ENCODE measurements at places on chromosomes 16 and 17.
A peak's percentile ranks its signal among the peaks of the same experiment; 100 is the strongest.

DNA sequence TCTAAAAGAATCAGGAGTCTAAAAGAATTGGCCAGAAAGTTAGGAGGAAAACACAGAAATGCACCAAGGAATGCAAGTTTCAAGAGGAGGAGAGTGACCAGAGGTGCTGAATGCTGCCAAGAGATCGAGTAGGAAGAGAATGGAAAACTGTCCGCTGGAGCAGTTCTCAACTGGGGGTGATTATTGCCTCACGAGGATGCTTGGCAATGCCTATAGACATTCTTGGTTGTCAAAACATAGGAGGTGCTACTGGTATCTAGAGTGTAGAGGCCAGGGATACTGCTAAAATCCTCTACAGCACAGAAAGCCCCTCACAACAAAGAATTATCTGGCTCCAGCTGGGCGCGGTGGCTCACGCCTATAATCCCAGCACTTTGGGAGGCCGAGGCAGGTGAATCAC lies 82.1 kb upstream of the NOL11 start:
- DNase-seq = no peak

DNA sequence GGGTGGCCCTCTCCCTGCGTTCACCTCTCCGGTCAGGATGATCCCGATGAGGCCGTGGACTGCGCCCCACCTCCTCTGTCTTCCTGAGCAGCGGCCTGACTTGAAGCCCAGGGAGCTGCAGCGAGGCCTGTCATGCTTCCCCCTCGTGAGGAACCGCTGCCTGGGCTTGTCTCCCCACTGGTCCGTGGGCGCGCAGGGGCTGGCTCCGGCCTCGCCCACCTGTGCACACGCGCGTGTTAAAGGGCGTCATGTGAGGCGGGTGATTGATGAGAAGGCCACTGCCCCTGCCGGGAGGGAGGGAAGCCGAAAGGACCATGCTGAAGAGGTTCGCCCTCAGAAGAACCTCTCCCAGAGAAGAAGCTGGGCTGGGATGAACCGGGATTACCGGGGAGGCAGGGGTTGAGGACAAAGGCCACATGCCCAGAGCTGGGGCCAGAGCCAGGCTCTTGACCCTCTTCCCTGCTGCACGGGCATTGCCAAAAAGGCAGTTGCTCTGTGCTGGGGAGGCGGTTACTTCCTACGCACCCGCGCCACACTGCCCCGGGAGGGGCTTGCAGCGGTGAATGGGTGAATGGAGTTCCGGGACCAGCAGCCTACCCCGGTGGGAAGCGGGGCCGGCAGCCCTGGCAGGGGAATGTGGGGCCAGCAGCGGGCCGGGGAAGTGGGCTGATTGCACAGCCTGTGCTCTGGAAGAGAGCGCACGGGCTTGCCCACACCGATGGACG lies 85.9 kb upstream of the GSE1 start:
- no peak for DNase-seq

- no peak for DNase-seq
Observed at GRCh38 chr17:36647636-36648035, 46.3 kb downstream of the MRM1 start.

DNA sequence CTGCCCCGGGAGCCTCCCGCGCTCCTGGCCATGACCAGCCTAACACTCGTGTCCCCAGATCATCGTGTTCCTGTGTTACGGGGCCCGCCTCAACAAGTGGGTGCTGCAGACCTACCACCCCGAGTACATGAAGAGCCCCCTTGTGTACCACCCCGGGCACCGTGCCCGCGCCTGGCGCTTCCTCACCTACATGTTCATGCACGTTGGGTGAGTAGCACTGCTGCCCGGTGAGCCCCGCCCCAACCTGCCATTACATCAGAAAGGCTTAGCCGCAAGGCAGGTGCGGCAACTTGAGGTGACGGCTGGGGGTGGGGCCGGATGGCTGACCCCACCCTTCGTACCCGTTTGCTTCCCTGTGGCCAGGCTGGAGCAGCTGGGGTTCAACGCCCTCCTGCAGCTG lies 1.4 kb downstream of the RHBDL1 start:
- no peak for DNase-seq

DNA sequence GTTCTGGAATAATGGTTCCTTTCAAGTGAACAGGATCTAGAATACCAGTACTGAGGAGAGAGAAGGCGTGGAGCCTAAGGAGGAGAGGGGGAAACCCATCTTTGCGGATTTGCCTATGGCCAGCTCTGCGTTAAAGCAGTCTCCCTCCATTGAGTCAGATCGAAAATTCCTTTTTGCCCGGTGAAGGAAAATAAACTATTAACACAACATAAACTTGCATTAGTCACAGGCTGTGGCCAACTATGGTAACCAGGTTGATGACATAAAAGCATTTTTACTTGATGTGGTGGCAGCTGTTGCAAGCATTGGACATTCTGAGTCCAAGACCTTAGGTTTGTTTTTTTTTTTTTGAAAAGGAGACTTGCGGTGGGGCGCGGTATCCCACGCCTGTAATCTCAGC lies 8.9 kb downstream of the LDAF1 start:
- DNase-seq = peak; percentile 58

- no peak for DNase-seq
Observed at GRCh38 chr16:66660422-66661209, 35.9 kb downstream of the CMTM4 start.

GRCh38 chr17:62822080-62822904 lies 14.2 kb upstream of the MARCHF10 start:
- no peak for DNase-seq

- DNase-seq = no peak
Observed at GRCh38 chr17:65902155-65902554, 289.8 kb downstream of the CEP112 start.

DNA sequence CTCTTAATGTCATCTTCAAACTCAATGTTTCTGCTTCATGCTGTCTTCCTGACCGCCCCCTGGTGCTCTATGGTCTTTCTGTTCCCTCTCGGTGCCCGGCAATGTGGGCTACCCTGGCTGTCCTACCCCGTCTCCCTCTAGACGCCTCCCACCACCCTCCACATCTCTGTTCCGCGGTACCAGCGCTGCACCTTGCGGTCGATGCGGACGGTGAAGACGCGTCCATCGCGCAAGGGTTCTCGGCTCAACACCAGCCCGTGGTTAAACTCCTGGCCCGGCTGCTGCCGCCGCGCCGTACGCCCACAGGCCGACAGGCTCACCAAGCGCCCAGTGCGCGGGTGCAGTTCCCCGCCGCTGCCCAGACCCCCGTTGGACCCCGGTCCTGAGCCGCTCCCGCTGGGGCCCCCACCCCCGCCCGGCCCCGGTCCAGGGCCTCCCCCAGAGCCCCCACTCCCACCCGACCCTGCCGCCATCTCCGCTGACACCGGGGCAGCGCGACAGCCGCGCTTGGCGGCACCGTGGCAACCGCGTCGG lies at the start of gene NEURL4:
NEURL4 (minus strand) TSS at position 496 of the 534 bp plus-strand sequence; CDS start at position 473, 23 bp downstream.
- no peak for DNase-seq

DNA sequence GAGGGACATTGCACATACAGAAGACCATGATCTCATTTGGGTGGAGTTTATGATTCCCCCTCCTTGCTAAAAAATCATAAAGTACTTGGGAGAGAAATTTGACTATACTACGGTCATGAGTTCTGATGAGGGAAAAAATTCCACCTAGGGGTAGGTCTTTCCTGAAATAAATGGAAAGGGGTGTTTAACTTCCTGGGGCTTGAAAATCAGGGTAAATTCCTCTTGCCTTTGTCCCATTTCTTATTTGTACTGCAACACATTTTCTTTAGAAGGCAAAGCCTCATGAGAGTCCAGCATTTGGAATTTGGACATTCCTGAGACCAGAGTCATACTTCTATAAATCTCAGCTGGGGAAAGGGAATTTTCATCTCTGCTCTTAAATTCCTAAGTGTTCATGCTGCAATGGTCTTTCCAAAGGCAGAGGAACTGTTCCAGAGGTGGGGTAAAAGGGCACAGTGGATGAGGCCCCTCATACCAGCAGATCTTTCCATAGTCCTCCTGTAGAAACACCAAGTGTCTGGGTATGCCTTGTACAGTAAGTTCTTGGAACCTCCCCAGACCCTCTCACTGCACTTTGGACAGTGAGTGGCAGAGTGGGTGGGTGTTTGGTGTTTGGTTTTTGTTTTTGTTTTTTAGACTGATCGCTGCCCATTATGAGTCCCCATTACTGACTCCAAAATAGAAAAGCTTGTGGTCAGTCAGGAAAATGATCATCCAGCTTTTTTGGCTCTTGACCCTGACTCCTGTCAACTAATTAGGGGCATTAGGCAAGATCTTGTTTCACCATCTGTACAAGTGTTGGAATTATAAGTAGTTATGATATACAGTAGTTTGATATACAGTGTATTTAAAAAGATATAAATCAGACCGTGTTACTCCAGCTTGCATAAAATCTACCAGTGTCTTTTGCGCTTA lies 6.0 kb downstream of the LYRM1 start:
- peak; percentile 79 for DNase-seq

- DNase-seq = no peak
Observed at GRCh38 chr16:13315642-13316427, 414.4 kb downstream of the SHISA9 start.

- no peak for DNase-seq
Observed at GRCh38 chr16:6682142-6682811, 650.4 kb upstream of the RBFOX1 start.

- DNase-seq = no peak
Observed at GRCh38 chr17:77836557-77837041, 121.9 kb upstream of the TNRC6C start.

DNA sequence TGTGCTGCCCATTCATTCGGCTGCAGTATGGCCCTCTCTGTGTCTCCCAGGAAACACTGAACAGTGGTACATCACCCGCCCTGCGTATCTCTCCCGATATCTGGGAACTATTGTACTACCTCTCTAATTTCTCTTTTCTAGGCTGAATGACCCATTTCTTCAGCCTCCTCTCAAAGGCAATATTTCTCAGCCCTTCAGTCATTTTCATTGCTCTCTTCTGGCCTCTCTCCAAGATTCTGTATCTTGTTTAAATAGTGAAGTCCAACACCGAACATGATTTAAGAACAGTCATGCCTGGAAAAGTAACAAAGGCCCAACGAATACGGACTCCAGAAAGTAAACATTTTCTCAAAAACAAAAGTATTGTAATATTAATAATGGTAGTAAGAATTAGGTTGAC lies 220.1 kb downstream of the ZFHX3 start:
- DNase-seq = no peak

GRCh38 chr16:81456523-81457325 lies 12.1 kb downstream of the CMIP start:
- no peak for DNase-seq

DNA sequence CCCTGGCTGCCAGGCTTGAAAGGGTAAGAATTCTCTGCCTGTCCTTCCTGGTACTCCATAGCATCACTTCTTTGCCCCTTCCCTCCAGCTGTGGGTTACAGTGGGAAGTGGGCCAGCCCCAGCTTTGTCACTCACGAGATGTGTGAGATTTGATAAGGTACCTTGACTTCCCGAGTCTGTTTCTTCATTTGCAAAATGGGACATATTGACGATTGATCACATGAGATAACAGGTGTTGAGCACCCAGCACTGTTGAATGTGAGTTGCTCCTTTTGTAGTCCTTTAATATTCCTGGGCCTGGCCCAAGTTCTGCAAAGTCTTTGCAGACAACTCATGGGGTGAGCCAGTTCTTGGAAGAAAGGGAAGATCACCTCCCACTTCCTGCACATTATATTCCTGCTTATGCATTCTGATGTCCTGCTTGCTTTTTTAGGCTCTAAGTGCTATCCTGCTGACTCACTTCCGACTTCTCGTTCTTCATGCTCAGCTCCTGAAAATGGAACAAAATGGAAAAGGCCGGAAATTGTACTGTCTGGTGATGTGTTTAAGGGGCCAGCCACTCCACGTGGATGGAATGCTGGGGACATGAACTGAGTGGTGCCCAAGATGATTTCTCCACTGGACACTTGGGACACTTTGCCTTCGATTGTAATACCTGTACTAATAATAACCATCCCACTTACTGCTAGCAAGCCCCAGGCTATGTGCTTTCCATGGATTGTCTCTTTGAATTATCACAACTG lies 8.3 kb upstream of the NLK start:
- DNase-seq = peak; percentile 47

DNA sequence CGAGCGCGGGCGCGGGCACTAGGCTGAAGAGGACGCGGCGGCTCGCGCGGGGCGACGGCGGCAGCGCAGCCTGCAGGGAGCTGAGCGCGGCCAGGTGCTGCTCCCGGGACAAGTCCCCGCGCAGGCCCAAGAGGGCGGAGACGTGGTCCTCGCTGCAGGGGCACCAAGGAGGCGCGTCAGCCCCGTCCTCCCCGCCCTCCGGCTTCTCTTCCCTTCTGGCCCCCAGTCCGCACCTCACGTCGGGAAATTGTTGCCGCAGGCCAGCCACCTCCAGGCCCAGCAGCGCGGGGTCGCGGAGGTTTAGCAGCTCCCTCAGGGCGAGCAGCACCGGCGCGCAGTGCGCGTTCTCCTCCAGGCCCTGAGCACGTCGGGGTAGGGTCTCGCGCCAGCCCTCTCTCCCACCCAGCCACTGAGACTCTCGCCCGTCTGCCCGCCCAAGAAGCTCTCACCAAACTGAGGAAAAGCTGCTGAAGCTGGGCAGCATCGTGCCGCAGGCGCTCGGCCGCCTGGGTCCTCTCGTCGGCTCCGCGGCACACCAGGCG lies 761 bp upstream of the MATCAP1 start:
- no peak for DNase-seq

DNA sequence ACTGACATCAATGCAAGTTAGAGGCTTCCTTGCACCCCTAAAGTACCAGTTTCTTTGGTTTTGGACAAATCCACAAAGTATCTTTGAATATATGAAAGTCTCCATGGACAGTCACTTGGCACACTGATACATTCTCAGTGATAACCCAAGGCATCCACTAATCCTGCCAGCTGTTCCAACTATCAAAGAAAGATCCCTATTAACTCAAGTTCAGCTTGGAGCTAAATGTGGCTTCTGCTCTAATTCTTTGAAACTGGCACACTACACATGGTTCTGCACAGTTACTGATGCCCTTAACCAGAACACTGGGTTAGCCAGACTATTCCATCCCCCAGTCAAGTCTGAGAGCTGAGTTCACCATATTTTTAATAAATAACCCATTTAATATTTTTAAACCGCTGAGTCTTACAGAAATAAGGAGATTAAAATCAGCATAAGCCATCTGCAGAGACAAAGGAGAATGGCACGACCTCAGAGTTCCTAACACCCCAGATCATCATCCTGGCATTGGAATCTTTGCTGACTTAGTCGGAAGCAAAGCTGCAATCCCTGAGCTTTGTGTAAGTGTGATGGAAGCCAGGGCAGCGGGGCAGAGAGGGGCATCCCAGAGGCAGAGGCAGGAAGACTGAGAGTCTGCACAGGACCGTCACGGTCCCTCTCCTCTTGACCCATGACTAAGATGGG lies 6.3 kb downstream of the CACNG1 start:
- DNase-seq = no peak

DNA sequence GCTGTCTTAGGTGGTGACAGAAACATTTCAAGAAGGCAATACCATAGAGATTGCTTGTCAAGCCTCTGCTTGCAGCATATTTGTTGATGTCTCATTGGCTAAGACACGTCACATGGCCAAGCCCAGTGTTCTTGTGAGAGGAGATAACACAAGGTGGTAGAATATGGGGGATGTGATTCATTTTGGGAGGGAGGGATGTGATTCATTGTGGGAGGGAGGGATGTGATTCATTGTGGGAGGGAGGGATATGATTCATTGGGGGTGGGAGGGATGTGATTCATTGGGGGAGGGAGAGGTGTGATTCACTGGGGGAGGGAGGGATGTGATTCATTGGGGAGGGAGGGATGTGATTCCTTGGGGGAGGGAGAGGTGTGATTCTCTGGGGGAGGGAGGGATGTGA lies 470.5 kb upstream of the SALL1 start:
- DNase-seq = no peak

Data from AG04449 (cell line).